ENCODE measurements at places on chromosomes 12 and 14.

GRCh38 chr14:51738754-51739153 lies 87.0 kb downstream of the FRMD6 start:
- DNase-seq, result no peak

GRCh38 chr12:591167-592023 lies 71.8 kb downstream of the NINJ2 start:
- no peak for DNase-seq

GRCh38 chr12:3483089-3483488 lies 7.9 kb upstream of the PRMT8 start:
- DNase-seq, result no peak

- DNase-seq, result no peak
These were observed 123.9 kb downstream of the ADAMTS20 start for GRCh38 chr12:43428088-43428600.

DNA sequence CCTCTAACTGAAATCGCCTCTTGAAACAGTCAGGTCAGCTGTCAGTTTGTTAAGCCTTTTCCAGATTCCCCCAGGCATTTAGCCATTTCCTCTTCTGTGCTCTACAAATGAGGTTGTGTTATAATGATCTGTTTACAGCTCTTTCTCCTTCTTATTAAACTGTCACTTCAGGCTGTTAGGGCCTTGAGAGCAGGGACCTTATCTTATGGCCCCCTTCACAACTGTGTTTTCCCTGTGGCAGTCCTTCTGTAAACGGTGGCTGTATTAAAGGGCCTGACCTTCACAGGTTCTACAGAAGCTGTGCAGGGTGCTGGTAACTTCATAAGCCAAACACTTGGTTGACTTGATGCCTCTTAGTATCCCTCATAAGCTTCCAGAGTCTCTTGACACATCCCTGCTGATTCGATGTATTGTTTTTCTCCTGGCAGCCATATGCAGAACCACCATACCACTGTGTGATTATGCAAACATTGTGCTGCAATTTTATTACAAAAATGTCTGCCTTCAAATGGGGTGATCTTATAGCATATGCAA lies 104.7 kb downstream of the PLEKHA5 start:
- DNase-seq, result no peak

DNA sequence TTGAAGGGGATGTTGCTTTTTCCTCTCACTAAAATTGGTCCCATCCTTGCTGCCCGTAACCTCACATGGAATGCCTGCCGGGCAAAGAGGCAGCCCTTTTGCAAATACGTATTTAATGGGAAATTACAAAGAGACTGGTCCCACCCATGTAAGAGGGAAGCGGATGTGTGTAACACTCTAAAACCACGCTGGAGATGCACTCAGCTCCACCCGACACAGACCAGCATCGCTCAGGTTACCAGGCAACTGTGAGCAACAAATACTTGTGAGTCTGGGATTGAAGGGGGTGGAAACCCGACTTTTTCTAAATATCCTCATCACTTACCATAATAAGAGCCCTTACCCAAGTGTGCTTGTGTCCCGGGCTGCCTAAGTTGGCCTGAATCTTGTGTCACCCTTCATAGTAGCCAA lies 47.7 kb downstream of the ELK3 start:
- peak; percentile 38 for DNase-seq

DNA sequence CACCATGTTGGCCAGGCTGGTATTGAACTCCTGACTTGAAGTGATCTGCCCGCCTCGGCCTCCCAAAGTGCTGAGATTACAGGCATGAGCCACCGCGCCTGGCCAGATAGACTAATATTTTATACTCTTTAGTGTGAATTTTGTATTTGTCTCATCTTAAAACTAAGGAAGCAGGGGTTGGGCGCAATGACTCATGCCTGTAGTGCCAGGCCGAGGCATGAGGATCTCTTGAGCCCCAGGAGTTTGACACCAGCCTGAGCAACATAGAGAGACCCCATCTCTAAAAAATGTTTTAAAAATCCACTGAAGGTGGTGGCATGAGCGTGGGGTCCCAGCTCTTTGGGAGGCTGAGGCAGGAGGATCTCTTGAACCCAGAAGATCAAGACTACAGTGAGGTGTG lies 9.0 kb downstream of the DYNC1H1 start:
- DNase-seq, result no peak

- DNase-seq, result no peak
These were observed 305.9 kb downstream of the NUAK1 start for GRCh38 chr12:105832806-105833205.

GRCh38 chr14:66056926-66057552 lies 429.1 kb upstream of the CCDC196 start:
- DNase-seq, result no peak
